Karpas-422 (cell line): ENCODE measurements at places on chromosomes 6 and 20. TPM values are rescaled to one million over a fixed set of nuclear protein-coding genes. Genes with fewer than 3 reads are reported as not detected.

DNA sequence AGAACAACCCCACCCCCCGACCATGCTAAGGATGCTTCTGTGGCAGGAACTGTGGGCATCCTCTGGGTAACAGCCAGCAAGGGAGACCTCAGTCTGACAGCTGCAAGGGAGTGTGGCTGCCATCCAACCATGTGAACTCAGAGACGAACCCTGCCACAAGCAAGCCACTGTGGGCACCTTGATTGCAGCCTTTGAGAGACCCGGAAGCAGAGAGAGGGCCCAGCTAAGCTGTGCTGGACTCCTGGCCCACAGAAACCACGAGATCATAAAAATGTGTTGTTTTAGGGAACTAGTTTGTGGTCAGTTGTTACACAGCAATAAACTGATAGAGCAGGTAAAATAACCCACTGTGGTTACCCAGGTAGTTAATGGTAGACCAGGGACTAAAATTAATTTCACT, 414.6 kb downstream of the CDH26 start:
- no peak overlapping the region for H3K4me3 ChIP-seq
- H3K36me3 ChIP-seq, result no peaks in the 10 kb centered on the region
- no peak for DNase-seq
- H3K27ac ChIP-seq, result no peak overlapping the region
- H3K4me1 ChIP-seq, result no peaks in the 10 kb centered on the region

GRCh38 chr20:8647961-8648441, 420.9 kb upstream of the PLCB4 start:
- H3K4me1 ChIP-seq, result no peaks in the 10 kb centered on the region
- no peak overlapping the region for H3K27ac ChIP-seq
- H3K36me3 ChIP-seq, result no peaks in the 10 kb centered on the region
- DNase-seq, result no peak
- no peak overlapping the region for H3K4me3 ChIP-seq

DNA sequence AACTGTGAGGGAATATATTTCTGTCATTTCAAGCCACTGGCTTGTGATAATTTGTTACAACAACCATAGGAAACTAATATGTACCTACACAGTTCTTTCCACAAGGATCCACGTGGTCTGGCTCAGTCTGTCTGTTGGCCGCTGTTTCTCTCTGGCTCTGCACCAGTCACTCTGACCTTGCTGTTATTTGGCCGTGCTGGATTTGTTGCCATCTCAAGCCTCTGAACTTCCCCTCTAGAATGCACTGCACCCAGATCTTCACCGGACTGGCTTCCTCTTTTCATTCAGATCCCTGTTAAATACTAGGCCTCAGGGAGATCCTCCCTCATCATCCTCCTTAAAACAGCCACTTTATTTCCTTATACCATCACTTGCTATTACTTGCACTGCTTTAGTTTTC, 446.8 kb downstream of the TFAP2B start:
- H3K27ac ChIP-seq, result no peak overlapping the region
- H3K4me1 ChIP-seq, result no peaks in the 10 kb centered on the region
- no peaks in the 10 kb centered on the region for H3K36me3 ChIP-seq
- no peak overlapping the region for H3K4me3 ChIP-seq

DNA sequence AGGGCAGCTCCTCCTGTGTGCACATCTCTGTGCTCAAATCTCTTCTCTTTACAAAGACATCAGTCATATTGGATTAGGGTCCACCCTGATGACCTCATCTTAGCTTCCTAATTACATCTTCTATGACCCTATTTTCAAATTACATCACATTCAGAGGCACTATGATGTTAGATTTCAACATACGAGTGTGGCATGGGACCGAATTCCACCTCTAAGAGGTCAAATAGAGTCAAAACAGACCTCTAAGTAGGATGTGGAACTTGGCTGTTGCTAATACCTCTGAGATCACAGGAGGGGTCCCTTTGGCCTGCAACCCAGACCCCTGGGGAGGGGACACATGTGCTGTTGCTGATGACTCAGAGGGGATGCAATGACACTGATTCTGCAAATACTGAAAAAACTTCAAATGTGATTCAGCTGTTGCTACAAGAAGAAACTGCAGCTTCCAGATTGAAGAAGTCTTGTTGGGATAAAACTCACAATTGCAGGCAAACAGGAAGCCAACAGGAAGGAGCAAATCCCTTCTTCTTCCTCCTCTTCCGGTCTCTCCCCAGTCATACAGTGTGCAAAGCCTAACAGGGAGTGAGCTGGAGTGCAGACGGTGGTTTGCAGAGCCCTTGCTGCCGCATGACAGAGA, 216.2 kb downstream of the MYLK4 start:
- no peak overlapping the region for H3K27ac ChIP-seq
- DNase-seq, result no peak
- no peaks in the 10 kb centered on the region for H3K36me3 ChIP-seq
- H3K4me3 ChIP-seq, result no peak overlapping the region
- no peaks in the 10 kb centered on the region for H3K27me3 ChIP-seq

GRCh38 chr6:137341681-137342195, 122.6 kb upstream of the IFNGR1 start:
- peak; percentile 73 for DNase-seq
- no peak overlapping the region for H3K27ac ChIP-seq
- peaks cover 20% of the 10 kb centered on the region for H3K4me1 ChIP-seq
- H3K36me3 ChIP-seq, result no peaks in the 10 kb centered on the region
- no peak overlapping the region for H3K4me3 ChIP-seq

- H3K27me3 ChIP-seq, result no peaks in the 10 kb centered on the region
- H3K4me1 ChIP-seq, result peaks cover 75% of the 10 kb centered on the region
- H3K4me3 ChIP-seq, result peak overlapping the region; percentile 43
- H3K36me3 ChIP-seq, result 0 out of 2 replicates have a peak, but pooled peaks cover 5% of the 10 kb centered on the region
- peak overlapping the region; percentile 97 for H3K27ac ChIP-seq
Measured at GRCh38 chr20:57315976-57316480, 13.6 kb upstream of the SPO11 start.

- DNase-seq, result no peak
- H3K27ac ChIP-seq, result no peak overlapping the region
- no peak overlapping the region for H3K4me3 ChIP-seq
- H3K27me3 ChIP-seq, result no peaks in the 10 kb centered on the region
Measured at GRCh38 chr6:3919130-3919628, 70.0 kb downstream of the FAM50B start.

DNA sequence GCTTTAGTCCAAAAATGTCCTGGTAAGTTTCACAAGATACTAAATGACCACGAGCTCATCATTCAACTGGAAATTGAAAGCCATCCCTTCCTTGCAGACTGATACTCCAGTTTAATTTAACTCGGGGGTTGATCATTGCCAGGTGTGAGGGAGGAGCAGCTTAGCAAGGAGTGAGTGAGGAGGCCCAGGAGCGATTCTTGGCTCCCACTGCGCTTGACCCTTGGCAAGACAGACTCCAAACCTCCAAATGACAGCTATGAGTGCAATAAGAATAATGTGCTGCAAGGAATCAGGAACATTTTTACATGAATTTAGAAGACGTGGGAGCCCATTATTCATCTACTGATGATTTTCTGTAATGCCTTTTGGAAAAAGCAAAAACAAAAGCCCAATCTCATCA, 64.9 kb downstream of the LAMA4 start:
- no peaks in the 10 kb centered on the region for H3K4me1 ChIP-seq
- no peaks in the 10 kb centered on the region for H3K27me3 ChIP-seq
- H3K36me3 ChIP-seq, result no peaks in the 10 kb centered on the region
- H3K27ac ChIP-seq, result no peak overlapping the region
- no peak overlapping the region for H3K4me3 ChIP-seq

GRCh38 chr6:161095916-161096315, 104.3 kb downstream of the MAP3K4 start:
- 0 out of 2 replicates have a peak, but pooled peaks cover 4% of the 10 kb centered on the region for H3K36me3 ChIP-seq
- H3K4me3 ChIP-seq, result no peak overlapping the region
- no peaks in the 10 kb centered on the region for H3K27me3 ChIP-seq
- no peak overlapping the region for H3K27ac ChIP-seq

DNA sequence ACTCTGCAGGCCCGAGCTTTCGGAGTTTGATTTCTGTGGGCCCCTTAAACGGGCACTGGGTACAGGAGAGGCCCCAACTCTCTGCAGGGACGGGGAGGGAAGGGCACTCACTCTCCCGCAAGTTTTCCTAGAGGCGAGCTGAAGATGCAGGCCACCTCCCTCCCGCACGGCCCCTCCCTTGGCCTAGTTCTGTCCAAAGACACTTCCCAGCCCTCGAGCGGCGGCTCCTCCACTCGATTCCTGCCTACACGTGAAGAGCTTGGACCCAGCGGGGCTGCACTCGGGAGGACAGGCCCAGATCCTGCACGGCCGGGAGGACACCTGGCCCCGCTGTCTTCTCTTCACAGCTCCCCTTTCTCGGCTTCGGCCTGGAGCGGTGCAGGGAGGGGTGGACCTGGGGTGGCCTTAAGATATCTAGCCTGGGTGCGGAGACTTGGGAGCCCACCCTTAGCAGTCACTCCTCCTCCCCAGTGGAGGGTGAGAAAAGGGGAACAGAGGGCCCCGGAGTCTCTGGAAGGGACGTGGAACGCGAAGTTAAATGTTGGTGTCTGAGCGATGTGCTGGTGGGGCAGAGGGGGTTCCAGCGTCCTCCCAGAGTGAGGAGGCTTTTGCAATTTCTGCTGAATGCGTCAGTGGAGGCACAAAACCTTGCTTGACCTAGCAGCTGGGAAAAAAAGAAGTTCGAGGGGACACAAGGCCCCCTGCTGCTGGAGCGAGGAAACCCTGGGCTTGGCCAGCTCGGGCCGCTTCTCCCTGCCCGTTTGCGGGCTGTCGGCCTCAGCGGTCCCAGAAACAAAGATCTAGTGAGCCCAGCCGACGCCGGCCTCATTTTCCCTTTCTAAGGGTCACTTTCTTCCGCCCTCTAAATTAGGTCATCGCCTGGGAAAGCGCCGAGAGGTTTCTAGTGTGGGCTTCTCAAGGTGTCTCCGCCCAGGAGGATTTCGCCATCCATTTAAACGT, 4.9 kb downstream of the OLIG3 start:
- H3K36me3 ChIP-seq, result no peaks in the 10 kb centered on the region
- H3K4me3 ChIP-seq, result no peak overlapping the region
- H3K27me3 ChIP-seq, result no peaks in the 10 kb centered on the region
- no peak for DNase-seq
- H3K4me1 ChIP-seq, result peaks cover 17% of the 10 kb centered on the region

- DNase-seq, result no peak
- no peaks in the 10 kb centered on the region for H3K36me3 ChIP-seq
Measured at GRCh38 chr20:34040300-34040995, 46.7 kb downstream of the RALY start.

DNA sequence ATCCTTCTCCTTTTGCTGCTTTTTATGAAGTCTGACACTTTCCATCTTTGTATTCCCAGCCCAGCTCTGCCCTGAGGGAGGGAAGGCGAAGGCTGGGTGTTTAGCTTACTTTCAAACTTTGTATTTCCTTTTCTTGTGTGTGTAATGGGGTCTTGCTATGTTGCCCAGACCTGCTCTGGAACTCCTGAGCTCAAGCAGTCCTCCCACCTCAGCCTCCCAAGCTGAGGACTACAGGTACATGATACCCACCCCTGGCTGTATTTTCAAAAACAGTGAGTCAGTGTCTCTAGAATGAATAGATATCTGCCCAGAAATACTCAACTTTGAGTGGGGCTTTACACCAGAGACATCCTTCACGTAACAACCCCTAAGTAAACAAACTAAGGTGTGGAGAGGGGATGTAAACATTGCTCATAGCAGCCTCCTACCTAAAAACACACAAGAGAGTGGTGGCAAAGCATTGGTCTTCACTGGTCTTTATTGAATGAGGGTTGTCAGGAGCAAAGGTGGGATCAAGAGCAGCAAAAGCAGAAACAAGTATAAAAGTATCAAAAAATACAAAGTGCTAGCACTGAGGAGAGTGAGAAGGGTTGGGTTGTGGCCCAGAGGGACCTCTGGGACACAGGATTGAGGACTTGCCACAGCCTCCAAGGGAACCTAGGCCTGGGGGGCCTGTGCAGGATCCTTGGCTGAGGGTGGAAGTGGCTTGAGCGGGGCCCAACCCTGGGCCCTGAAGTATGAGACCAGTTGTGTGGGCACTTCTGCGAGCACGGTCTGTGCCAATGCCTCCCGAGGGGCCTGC, 10.2 kb downstream of the SPAG4 start:
- no peaks in the 10 kb centered on the region for H3K27me3 ChIP-seq
- DNase-seq, result no peak
- H3K27ac ChIP-seq, result no peak overlapping the region
- no peak overlapping the region for H3K4me3 ChIP-seq

- H3K27ac ChIP-seq, result no peak overlapping the region
- H3K4me3 ChIP-seq, result no peak overlapping the region
- H3K27me3 ChIP-seq, result no peaks in the 10 kb centered on the region
- DNase-seq, result no peak
- H3K36me3 ChIP-seq, result no peaks in the 10 kb centered on the region
Measured at GRCh38 chr6:137496909-137497720, 2.9 kb upstream of the OLIG3 start.

DNA sequence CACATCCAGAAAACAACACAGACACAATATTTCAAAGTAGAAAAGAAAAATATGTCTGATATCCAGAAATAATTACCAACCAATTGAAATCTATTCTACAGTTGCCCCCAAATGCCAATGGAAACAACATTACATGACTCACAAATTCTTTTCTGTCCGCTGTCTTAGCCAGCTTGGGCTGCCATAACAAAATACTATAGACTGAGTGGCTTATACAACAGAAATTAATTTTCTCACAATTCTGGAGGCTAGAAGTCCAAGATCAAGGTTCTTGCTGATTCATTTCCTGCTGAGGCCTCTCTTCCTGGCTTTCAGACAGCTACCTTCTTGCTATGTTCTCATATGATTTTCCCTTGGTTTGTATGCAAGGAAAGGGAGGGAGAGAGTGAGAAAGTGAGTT, 698.1 kb downstream of the DHX35 start:
- H3K27me3 ChIP-seq, result no peaks in the 10 kb centered on the region
- no peak for DNase-seq
- H3K27ac ChIP-seq, result no peak overlapping the region
- peaks cover 28% of the 10 kb centered on the region for H3K4me1 ChIP-seq
- no peak overlapping the region for H3K4me3 ChIP-seq
- no peaks in the 10 kb centered on the region for H3K36me3 ChIP-seq

DNA sequence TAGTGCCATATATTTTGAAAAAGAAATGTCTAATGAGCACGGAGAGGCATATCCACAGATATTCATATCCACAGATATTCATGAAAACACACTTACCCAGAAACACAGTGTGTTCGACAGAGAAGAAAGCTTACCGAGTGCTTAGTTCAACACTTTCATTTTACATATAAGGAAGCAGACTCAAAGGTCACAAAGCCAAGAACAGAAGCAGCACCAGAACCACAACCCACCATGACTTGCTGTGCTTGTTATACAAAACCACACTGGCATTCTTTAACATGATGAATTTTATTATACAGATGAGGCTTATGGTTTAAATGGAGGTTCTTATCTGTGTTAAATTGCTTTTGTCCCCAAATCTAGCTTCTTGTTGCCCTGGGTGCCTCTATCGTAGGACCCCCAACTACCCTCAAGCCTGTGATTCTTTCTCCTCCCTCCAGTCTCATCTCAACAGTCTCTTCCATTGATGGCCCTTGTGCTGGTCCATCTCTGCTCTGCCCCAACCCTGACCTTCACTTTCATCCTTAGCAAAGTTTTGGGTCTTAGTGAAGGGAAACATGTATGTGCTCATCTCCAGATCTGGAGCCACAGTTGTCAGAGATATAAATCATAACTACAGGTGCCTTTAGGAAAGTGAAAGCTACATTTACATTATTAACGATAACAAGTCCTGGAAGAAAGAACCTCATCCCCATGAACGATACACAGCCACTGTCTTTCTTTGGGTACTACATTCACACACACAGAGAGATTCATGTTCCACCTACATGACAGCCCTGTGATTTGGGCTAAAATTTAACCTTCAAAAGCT, 40.0 kb downstream of the SF3B5 start:
- H3K4me3 ChIP-seq, result no peak overlapping the region
- H3K27me3 ChIP-seq, result peaks cover 3% of the 10 kb centered on the region; the same call in 1 of the 2 replicates
- DNase-seq, result no peak

The LAMA2 gene
- 0.04 TPM in 1 of 2 replicates, not detected in the other for total RNA-seq

The CALHM5 gene
- total RNA-seq, result not detected in 2 replicates

The PLA2G7 gene
- not detected in 2 replicates for total RNA-seq

The DUSP15 gene
- not detected in 2 replicates for total RNA-seq

The PLEKHG1 gene
- 69.0 and 92.4 TPM in 2 replicates for total RNA-seq

The BMP2 gene
- not detected in 2 replicates for total RNA-seq

The DACT2 gene
- total RNA-seq, result not detected in 2 replicates
